ENCODE measurements at places on chromosomes 13 and 19.

- DNase-seq: peak; percentile 39
Measured at GRCh38 chr13:112575675-112576074, 12.3 kb downstream of the TUBGCP3 start.

DNA sequence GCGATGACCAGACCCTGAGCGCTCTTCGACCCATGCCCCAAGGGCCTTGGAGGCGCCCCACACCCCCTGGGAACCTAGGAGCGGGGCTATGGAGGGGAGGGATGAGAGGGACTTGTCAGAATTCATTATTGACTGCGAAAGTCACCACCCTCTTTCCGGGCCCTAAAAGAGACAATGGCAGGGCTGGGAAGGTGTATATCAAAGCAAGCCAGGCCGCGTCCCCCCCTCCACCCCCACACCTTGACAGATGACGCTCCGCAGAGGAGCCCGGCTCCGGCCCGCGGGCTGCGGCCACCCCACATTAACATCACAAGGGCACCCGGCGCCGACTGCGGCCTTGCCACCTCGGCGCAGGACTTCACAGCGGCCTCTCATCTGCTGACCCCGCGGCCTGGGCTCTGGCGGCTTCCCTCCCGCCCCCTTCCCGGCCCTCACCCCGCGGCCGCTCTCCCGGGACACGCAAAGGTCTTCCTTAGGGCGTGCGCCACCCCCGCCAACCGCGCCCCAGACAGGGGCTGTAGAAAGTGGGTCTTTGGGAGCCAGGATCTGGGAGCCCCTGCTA, 2.4 kb downstream of the CDX2 start:
- no peak for DNase-seq

DNA sequence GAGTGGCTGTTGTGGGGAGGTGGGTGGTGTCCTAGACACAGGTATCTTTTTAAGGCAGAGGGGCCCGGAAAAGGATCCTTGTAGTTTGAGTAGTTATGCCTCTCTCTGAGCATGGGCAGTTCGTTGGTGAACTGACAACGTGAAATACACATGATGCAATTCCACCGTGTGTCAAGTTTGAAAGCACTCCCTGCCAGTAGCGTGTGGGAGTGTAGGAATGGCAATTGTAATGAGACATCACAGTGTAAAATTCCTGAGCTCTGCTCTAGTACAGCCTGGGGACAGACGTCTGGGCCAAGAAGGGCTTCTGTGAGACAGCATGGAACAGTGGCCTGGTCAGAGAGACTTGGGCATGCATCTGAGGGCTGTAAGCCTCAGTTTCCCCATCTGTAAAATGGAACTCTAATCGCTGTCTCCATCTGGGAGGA, 10.4 kb upstream of the ASF1B start:
- DNase-seq: no peak

- DNase-seq: no peak
Measured at GRCh38 chr13:113077566-113077952, 28.0 kb upstream of the F7 start.

DNA sequence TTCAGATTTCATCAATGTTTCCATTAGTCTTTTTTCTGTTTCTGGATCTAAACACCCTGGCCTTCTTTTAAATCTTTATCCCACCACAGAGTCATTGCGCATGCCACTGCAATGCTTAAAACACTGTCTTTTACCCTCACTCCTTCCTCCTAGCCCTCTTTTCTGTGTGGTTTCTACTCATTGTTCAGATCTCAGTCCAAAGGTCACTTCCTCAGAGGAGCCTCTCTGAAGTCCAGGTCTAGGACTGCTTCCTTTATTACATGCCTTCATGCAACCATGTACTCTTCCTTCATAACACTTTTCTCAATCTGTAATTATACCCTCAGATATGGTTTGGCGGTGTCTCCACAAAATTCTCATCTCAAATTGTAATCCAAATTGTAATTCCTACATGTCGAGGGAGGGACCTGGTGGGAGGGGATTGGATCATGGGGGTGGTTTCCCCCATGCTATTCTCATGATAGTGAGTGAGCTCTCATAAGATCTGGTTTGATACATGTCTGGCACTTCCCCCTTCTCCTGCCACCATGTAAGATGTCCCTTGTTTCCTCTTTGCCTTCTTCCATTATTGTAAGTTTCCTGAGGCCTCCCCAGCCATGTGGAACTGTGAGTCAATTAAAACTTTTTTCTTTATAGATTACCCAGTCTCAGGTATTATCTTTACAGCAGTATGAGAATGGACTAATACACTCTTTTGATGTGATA, 808.9 kb downstream of the DIAPH3 start:
- no peak for DNase-seq

GRCh38 chr13:59203855-59204254, 959.9 kb downstream of the DIAPH3 start:
- DNase-seq: no peak
